Stimulated activated CD4-positive, alpha-beta T cell treated with anti-CD3 and anti-CD28 coated beads, Interleukin-15, amount 100 ng/mL, for 1 hour (primary cell): ENCODE measurements at places on chromosomes 1 and 21.

DNA sequence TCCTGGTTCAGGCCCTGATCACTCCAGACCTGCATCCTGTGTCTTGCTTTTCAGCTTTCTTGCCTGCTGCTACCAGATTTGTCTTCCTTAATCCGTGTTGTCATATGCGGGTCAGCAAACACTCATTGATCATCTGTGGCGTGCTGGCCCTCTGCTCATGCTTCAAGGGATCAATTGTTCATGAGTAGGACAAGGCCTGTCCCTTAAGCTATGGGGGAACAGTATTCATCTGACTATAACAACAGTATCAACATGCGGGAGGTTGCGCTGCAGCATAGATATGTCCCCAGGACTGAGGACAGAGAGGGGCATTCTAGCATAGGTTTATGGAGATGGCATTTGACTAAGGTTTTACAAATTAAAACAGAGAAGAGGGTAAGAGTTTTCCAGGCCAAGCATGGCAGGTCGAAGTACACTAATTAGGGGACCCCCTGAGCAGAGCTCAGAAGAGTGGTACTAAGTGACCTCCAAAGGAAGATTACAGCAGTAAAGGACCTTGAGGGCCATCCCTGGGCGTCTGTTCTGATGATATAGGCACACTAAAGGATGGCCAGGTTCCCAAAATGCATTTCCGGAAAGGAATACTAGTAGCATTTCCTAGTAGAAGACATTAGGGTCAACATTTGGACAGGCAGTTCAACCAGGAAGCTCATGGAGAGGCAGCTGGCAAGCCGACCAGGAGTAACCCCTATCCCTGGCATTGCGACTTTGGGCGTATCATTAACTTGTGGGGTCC lies 811 bp upstream of the ZNF672 start:
- DNase-seq: no peak

DNA sequence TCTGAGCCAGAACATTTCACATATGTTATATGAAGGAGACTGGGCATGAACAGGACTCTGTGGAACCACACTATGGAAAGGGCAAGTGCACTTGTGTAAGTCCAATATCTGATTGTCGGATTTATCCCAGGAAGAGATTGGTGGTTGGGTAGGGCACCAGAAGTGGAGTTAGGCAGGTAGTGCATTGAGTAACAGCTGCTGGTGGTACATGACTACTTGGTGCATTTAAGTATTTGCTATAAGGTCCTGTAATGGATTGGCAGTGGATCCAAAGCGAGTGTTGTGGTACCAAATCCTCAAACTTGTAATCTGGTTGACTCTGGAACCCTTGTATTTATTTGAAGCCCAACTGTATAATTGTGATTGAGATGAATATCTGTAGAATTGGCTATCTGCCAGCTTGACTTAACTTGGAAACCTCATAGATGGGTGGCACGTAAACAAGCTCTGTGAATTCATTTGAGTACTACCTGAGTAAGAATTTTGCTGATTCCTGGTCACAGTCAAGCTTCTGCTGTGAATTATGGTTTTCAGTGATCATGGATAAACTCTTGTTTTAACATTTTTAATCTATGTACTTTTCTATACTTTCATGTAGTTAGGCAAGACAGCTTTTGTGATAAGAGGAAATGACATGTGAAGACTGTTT lies 21.1 kb downstream of the UBAP2L start:
- DNase-seq: no peak

DNA sequence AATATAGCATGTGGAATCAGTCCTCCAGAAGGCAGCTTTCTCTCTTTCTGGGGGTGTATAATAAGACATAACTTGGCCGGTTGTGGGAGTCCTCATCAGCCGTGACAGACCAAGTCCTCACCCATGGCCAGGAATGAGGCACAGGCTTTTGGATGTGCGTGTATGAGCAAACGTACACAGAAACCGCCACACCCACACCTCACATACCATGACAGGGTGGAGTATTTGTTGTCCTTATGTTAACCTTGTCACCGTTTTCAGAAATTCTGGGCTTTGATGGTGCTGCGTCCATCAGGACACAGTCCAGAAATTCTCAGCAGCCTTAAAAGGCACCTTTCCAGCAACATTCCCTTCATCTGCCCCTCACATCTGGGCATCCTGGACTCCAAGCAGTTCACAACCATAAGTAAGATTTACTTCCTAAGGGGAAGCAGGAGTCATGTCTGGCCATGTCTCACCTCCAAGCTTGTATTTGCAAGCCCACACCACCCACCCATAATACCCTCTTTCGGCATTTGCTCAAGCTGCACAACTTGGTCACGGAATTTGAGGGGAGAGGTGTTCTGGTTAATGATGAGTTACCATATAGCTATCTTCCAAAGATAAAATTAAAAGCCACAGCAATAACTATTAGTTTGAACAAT lies 12.4 kb downstream of the C1orf116 start:
- DNase-seq: no peak

DNA sequence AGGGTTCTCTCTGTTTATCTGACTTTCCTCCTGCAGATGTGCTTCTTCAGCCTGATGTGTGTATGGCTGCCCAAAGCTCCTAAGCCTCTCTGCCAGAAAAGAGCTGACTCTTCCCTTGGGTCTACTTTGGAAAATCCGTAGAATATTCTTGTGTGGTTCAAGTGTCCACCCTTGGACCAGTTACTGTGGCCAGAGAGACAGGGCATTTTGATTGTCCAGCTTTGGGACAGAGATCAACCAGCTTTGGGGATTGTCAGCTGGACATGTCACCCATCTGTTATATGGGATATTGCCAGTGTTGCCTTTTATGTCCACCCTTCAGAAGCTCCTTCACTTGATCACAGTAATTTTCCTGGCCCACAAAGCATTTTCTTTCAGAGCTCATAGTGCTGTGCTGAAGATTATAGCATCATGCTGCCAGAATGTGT lies 126.2 kb upstream of the L1TD1 start:
- DNase-seq: no peak

DNA sequence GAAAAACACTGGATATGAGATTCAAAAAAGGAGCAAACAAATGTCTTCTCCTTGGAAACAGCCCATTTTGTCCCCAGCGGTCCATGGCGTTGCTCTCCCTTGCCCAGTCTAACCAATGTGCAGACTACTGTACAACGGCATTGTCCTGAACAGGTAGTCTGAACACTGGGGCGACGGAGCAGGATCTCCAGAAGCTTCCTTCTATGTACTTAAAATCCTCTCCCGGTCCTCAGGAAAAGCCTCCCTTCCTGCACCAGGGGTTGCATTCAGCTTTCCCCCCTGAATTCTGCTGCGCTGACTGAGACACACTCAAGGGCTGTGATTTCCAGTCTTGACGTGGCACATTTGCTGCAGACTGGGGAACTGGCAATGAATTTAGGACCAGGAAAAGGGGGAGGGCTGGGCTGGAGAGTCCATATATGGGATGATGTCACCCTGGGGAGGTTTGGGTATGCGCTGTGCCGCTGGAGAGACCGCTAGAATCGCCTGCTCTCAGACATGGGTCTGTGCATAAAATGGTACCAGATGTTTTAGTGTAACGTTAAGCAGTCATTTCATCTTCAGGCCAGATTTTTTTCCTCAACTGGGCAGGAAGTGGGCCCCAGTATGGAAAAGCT lies 275.9 kb upstream of the C1orf105 start:
- no peak for DNase-seq

DNA sequence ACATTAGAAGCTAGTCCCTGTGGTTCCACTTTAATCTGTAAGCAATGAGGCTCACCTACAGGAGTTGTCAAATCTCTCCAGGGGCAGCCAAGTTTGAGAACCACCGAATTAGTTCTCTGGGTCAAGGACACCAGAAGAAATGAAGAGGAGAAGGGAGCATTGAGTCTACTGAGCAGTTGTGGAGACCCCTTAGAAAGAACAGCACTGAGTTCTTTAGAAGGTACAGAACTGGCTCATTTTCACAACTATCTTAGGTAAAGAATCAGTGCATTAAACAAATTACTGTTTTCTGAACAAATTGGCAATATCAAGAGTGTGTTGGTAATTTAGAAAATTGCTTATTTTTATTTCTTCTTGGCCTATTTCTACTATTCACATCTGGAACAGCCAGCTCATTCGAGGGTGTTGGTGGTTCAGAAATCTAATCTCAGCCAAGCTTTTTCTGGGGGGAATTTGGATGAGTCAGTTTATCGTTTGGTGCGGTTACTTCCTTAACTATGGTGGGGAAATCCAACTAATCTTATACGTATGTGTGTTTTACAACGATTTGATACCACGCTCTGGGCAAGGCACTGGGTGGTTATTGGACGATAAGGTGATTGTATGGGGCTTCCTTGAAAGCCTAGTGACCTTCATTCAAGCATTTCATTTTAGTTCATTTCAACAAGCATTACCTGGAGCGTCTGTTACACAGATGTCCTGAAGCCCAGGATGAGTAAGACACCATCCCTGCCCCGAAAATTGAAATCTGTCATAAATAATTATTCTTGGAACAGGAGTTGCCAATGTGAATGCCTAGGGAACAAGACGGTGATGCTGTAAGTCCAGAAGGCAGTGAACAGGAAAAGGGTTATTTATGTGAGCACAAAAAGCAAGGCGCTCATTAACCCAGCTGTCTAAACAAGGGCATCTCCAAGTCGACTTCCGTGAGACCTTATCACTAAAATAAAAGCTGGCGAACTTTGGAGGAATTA lies 52.0 kb upstream of the TMPRSS2 start:
- no peak for DNase-seq

DNA sequence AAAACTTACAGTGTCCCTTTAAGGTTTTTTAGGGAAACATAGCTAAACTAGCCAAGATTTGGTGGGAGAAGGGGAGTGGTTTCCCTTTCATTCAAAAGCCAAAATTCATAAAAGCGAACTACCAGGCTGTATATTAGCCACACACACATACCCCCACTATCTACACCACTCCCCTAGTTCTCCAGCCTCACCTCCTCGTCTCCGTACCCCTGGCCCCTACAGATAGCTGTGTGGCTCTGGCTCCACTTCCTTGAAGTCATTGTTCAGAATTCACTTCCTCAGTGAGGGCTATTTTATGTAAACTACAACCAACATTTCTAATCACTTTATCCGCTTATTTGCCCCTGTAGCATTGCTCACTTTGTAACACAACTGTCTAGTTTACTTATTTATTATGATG lies 5.3 kb upstream of the DPH5 start:
- DNase-seq: no peak

GRCh38 chr1:198423673-198424072 lies 116.8 kb downstream of the ATP6V1G3 start:
- no peak for DNase-seq

GRCh38 chr1:61084491-61085031 lies 2.2 kb downstream of the NFIA start:
- DNase-seq: no peak

GRCh38 chr21:23822760-23823159 lies 1784.5 kb downstream of the MRPL39 start:
- no peak for DNase-seq

DNA sequence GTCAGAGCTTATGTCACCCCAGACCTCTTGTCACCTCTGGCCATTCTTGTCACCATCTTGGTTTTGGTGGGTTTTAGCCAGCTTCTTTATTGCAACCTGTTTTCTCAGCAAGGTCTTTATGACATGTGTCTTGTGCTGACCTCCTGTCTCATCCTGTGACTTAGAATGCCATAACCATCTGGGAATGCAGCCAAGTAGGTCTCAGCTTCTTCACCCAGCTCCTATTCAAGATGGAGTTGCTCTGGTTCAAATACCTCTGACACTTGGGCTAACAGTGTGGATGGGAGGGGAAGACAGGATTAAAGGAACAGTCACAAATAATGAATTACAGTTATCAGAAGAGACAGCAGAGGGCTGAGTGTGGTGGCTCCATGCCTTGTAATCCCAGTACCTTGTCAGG lies 30.5 kb upstream of the PIK3CD start:
- no peak for DNase-seq
